ENCODE measurements at places on chromosomes 12 and 14. TPM values are rescaled to one million over a fixed set of nuclear protein-coding genes. Genes with fewer than 3 reads are reported as not detected.

The FGF6 gene
- total RNA-seq, result not detected

The GALNT16 gene
- total RNA-seq, result 6.4 TPM

The LRRK2 gene
- total RNA-seq, result 1.7 TPM

The PPP4R3A gene
- total RNA-seq, result 94.2 TPM

All from mesothelial cell of epicardium (in vitro differentiated cells).